IPS-NIHi11 (cell line): ENCODE measurements at places on chromosomes 2 and 18.
A peak's percentile ranks its signal among the peaks of the same experiment; 100 is the strongest.

DNA sequence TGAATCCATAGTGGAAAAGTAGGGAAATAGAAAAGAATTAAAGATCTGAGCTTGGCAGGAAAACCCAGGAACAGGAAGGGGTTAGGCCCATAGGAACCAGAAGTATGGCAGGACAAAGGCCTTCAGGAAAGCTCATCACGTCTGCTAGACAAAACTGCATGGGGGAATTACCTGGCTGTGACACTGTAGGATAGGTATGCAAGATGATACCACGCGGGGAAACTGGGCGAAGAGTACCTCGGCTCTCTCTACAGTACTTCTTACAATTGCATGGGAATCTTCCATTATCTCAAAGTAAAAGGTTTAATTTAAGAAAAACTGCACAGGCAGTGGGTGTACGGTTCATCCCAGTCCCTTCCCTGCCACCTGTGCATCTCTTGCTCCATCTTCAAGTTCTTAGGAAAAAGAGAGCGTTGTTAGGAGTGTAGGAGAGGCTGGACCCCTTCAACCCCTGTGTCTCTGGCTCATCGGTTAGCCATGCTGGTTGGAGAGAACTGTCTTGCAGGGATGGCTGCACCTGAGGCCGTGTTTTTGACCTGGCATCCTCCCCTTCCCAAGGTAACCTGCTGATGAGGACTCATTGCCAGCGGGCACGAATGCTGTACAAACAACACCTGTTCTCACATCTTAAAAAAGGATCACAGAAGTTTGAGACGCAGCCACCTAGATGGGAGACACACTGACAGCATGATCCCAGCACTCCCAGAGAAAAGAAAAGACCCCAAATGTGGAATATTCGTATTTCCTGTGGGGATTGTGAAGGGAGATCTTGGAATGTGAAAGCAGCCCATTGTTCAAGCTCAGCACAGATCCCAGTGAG, 120.5 kb upstream of the COPS8 start:
- DNase-seq = peak; percentile 43

- no peak for DNase-seq
Measured at GRCh38 chr2:160401895-160402294, 91.7 kb downstream of the RBMS1 start.

DNA sequence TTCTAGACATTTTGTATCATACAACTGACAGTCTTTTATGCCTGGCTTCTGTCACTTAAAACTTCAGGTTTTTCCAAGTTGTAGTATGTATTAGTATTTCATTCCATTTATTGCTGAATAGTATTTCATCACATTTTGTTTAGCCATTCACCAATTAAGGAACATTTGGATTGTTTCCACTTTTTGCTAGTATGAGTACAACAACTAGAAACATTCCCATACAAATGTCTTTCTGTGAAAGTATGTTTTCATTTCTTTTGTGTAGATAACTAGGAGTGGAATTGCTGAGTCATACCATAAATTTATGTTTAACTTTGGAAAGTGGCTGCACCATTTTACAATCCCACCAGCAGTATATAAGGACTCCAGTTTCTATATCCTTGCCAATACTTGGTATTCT, 135.9 kb downstream of the ATAD2B start:
- no peak for DNase-seq

DNA sequence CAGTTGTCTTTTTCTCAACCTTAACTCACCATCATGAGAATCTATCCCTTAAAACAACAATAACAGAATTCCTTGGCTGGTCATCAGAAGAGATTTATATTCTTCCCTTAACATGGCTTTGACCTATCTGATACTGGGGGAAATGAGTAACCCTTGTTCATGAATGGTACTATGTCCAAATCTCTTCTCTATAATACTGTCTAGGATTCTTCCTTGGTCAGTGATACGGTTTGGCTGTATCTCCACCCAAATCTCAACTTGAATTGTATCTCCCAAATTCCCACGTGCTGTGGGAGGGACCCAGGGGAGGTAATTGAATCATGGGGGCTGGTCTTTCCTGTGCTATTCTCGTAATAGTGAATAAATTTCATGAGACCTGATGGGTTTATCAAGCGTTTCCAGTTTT, 282.0 kb upstream of the SIX2 start:
- no peak for DNase-seq

- DNase-seq = peak; percentile 58
Measured at GRCh38 chr2:205734436-205735037, 52.2 kb downstream of the NRP2 start.

DNA sequence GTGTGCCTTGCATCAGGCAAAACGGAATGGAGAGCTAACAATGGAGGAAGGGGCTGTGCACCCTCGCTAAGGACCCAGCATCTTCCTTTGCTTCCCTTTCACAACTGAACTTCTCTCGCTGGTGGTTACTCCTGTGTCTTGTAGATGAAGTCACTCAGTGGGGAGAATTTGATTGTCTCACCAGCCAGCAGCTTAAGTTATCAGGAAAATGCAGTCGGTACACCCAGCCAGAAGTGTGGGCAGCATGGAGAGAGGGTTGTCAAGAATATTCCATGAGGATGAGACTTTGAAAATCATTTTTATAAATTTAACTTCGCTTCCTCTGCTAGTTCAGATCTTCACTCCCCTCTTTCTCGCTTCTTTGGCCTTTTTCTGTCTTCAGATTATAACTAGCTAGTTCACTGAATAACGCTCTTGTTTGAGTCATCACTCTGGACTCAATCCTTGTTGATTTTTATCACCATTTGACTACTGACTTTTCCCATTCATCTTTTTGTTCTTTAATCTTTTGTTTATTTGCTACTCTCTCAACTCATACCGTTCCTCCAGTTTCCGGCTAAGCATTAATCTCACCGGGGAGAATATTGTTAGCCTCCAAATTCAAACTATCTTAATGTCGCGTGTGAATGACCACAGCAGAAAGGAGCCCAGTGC, 221.7 kb downstream of the CD226 start:
- no peak for DNase-seq

- DNase-seq = peak; percentile 90
Measured at GRCh38 chr2:238720232-238720672, 127.6 kb upstream of the TWIST2 start.

GRCh38 chr2:39099870-39100728, 20.8 kb downstream of the SOS1 start:
- DNase-seq = no peak

DNA sequence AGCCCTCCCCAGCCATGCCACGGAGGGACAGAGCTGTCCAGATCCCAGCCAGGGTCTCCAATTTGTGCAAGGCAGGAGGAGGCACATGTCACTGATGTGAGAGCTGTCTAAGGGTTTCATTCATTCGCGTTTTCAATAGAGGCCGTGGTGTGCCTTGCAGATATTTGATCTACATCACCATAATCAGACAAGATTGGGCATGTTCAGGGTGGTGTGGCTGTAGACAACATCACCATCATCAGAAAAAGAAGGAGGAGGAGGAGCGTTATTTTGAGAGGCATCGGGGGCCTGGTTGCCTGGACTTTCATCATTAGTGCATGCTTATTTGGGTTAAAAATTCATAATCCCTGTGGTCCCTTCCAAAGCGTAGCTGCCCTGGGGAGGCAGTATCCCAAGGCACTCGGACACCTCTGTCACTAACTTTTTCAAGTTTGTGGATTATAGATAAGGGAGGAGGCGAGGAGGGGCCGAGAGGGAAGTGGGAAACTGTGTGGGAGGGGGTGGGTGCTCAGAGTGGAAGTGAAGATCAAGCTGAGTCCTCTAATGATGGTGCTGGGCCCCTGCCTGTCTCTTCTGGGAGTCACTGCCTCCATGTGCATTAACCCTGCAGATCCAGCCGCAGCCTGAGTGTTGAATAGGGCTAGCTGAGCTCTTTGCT, 194.1 kb downstream of the CTIF start:
- DNase-seq = no peak

- DNase-seq = no peak
Measured at GRCh38 chr18:38174594-38174993, 609.0 kb upstream of the CELF4 start.

DNA sequence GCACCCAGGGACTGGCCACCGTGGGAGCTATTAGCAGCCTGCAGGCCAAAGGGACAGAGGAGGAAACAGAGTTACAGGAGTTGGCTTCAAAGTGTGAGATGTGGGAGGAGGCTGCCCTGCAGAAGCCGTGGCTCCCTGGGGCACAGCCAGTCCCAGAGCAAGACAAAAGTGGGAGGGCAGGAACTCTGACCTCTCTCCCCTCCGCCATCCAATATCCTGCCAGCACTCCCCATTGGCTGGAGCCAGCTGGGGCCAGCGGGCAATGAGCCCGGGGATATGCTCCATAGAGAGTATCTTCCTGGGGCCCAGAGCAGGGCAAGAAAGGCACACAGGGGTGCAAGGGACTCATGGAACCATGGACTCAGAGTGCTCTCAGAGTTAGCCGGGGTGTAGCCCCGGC, 143.1 kb downstream of the INHBB start:
- peak; percentile 70 for DNase-seq

GRCh38 chr2:49111456-49111855, 42.9 kb downstream of the FSHR start:
- DNase-seq = no peak

DNA sequence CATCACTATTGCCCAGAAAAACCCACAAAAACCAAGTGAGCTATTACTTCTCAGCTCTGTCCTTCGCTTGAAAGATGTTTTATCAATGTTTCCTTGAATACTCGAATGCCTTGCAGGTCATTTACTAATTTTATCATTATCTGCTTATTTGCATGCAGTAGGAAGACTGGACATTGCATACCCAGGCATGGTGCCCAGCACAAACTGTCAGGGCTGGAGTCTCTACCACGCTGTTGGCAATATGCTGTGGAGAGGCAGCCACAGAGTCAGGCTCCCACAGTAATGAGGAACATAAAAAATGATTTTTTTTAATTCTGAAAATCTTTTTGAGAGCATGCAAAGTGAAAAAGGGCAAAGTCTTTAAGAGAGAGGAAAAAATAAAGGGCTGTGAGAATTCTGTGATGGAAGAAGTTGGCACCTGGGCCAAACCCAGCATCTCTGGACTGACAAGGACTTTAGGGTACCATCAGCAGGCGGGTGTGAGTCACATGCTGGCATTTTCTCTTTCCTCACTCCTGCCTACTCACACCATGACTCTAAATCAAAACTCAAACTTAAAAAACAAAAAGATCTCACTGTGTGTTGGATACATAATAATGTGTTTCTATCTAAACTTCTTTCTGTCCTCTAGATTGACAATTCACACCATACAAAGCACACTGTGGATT, 709.8 kb upstream of the FANCL start:
- no peak for DNase-seq

DNA sequence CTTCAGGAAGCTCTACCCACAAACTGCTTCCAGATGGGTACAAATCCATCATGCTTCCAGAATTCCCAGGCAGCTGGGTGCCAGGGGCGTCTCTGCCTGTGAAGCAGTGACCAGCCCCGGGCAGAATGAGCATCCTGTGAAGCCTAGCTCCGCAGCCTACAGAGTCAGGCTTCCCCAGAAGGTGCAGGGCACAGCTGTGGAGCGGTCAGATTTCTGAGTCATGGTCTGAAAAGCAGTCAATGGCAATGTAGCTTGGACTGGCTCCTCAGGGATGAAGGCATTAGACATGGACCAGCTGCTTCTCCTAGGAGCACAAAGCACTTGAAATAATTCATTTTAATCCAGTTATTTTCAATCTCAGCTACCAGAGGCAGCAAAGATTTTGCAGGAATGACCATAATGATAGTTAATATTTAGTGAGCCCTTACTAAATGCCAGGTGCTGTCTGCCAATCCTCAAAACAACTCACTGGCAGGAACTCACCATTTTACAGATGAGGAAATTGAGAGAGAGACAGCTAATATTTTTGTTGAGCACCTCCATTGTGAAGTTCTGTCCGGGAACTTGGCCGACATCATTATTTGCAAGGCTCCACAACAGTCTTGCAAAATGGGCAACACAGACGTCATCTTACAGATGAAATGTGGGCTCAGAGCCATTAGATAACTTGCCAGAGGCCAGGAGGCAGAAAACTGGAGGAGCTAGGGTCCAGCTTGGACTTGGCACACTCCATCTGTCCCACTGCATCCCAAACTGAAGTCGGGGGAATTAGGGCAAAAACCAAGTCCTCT, 31.7 kb downstream of the ACMSD start:
- DNase-seq = no peak

DNA sequence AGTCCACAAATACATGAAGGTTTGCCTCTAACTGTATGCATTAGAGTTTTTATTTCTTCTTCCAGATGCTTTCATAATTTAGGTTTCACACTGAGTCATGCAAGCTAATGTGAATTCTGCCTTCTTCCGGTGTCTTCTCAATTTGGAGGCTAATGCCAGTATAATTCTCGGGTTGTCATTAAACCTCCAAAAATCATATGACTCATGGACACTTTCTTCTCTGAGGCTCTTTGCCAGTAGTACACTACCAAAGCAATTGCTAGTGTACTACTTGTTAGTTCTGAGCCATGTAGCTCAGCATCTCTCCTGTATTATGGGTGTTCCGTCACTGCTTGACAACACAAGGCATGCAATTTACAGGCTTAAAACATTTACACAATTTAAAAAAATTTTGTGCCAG, 137.1 kb downstream of the VWC2L start:
- no peak for DNase-seq

DNA sequence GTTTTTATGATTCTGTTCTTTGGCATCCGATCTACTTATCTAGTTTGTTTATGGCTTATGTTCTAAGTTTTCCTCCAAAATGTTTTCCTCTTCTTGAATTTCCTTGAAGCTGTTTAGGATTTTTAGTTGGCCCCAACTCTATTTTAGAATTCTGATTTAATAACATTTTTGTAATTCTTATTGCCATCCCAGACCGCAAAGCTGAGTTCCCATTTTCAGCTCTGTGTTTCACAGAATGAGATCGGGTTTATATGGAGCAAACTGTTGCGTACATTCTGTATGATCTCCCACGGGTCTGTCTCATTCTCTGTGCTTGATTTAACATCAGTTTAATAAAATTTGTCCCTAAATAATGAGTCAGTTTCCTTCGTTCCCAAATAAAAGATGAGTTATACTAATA, 59.3 kb downstream of the DPP4 start:
- no peak for DNase-seq

GRCh38 chr2:203798296-203799087, 69.1 kb upstream of the CTLA4 start:
- no peak for DNase-seq

DNA sequence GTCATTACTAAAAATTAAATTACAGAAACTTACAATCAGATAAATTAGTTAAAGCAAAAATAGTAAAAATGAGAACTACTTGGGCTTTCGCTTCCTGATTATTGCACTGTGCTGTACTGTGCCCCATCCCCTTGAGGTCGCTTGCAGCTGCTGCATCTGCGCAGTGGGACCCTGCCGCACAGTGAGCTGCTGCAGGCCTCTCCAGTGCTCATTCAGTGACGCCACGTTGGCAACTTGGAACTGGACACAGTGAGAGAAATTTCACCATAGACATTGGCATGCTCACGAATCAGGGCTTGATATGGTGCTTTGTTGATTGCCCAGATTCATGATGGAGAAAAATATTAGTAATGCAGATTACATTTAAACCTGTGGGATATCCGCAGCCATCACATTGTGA, 290.8 kb upstream of the MYT1L start:
- DNase-seq = no peak
